ENCODE measurements at places on chromosomes 3 and 15.

GRCh38 chr15:74245342-74245931 lies 9.3 kb downstream of the CCDC33 start:
- peak; percentile 6 for DNase-seq

GRCh38 chr3:124552224-124552623 lies 178.0 kb upstream of the UMPS start:
- no peak for DNase-seq

DNA sequence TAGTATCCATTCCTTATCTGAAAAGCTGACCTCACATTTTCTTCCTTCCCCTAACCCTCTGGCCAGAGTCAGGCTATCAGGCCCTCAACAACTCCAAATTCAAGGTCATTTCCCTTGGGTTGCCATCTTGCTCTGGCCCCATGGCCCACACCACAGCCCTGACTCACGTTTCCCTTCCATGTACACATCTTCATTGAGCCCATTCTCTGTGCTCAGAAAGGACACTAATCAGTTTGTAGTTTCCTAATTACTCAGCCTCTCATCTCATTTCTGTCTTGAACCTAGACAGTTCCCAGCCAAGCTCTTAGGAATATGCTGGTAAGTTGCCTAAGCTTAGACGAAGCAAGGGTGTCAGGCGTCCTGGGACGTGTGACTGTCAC lies 14.9 kb downstream of the TGM5 start:
- DNase-seq = no peak

DNA sequence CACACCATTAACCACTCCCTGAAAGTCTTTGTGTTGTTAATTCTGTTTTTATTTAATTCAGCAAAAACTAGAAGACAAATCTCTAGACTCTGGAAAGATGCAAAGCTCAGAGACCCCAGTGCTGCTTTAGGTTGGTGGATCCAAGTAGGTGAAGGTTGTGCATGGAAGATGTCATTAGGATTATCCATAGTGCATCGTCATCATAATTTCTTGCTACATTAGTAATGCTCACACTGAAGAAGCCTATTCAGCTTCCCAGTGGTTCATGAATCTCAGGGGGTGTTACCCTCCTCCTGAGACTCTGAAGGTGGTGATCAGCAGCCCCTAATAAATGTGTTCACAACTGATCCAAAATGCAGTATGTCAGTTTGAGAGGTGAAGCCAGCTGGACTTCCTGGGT lies 272.8 kb downstream of the CD47 start:
- no peak for DNase-seq

DNA sequence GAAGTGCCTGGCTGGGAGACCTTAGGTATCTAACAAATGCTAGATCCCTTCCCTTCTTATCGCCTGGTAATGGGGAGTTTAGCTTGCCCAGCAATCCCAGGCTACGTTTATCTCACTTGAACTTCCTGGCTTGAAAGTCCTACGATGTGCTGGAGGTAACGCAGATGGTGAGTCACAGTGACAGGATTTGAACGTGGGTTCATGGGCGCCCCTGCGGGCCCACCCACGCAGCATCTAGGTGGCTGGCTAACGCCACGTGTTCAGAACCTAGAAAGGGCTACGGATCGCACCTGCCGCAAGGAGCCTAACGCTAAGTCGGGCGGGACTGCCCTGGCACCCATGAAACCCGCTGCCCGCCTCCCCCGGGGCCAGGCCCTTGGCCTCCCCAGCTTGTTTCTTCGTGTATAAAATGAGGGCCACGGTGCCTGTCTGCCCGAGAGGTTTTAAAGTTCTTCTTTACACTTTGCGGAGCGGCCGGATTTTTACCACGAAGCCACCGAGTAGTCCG lies 600 bp upstream of the USP3 start:
- DNase-seq = peak; percentile 76

GRCh38 chr3:109685084-109686079 lies 348.0 kb upstream of the DPPA4 start:
- no peak for DNase-seq

DNA sequence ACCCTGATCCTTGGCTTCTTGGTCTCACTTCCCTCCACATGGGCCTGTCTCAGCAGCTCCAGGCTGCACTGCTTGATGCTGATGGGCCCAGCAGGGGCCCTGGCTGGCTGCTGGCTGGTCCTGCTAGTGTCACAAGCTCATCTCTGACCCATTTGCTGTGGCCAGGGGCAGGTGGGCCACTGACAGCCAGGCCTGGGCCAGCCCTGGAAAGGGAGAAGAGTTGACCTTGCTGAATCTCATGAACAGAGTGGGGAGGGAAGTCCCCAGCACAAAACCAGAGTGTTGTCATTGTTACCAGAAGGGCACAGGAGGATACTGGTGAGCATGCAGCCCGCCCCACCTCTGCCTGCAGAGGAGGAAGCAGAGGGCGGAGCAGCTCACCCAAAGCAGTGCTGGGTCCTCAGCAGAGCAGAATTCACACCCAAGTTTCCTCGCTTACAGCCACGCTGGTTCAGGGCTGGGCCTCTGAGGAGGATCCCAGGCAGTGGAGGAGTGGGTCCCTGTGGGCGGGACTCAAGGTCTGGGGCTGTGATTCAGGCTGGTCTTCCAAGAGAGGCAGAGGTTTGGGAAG lies 7.6 kb upstream of the KLF15 start:
- no peak for DNase-seq

- no peak for DNase-seq
These were observed 41.1 kb upstream of the UBE2E2 start for GRCh38 chr3:23161896-23162570.

- DNase-seq = no peak
These were observed 363.1 kb upstream of the PLSCR5 start for GRCh38 chr3:146968204-146968651.

DNA sequence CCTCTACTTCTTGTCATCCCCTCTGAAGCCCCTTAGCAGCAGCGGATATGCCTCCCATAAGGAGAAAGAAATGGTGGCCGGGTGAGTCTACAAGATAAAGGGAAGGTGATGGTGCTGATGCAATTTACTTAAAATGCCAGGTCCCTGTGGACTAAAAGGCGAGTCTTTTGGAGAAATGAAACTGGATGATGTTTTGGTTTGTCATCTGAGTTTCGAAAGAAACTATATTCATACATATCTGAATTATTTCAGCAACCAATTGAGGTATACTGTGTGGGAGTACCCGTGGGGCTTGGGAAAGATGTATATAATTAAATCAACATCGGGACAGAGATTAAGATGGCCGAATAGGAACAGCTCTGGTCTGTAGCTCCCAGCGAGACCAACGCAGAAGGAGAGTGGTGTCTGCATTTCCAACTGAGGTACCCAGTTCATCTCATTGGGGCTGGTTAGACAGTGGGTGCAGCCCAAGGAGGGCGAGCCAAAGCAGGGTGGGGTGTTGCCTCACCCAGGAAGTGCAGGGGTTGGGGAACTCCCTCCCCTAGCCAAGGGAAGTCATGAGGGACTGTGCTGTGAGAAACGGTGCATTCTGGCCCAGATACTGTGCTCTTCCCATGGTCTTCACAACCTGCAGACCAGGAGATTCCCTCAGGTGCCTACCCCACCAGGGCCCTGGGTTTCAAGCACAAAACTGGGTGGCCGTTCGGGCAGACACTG lies 210.6 kb upstream of the CHRM5 start:
- no peak for DNase-seq

DNA sequence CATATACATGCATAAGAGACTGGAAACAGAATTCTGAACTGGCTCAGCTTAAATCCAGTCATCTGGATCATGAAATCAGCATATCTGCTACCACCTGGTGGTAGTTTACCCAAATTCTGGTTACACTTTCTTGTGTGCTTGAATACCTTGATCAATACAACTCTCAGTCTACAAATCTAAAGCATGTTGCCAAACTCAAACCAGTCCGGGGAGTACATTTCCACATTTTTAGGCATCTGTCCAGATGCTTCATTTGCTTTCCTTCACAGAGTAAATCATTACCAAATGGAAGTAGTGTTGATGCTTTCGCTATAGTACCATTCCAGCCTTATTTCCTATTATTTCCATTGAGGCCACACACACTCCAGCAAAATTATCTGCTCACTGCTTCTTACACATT lies 126.4 kb downstream of the P2RY1 start:
- no peak for DNase-seq

DNA sequence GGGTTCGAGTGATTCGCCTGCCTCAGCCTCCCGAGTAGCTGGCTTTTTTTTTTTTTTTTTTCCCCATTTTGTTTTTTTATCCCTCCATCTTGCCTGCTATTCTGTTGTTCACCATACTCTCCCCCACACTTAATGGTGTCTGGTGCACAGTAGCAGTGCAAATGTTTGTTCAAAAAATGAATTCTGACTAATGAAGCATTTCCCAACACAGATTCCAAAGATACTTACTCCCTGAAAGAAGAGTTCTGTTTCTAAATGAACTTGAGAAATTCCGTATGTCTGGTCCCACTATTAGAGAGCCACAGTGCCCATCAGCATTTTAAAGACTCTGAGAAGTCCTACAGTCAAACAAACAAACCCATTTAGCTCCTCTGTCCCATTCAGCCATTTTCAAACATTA lies 9.5 kb downstream of the EDEM1 start:
- DNase-seq = no peak

GRCh38 chr3:40582401-40583027 lies 57.8 kb downstream of the ZNF621 start:
- no peak for DNase-seq

DNA sequence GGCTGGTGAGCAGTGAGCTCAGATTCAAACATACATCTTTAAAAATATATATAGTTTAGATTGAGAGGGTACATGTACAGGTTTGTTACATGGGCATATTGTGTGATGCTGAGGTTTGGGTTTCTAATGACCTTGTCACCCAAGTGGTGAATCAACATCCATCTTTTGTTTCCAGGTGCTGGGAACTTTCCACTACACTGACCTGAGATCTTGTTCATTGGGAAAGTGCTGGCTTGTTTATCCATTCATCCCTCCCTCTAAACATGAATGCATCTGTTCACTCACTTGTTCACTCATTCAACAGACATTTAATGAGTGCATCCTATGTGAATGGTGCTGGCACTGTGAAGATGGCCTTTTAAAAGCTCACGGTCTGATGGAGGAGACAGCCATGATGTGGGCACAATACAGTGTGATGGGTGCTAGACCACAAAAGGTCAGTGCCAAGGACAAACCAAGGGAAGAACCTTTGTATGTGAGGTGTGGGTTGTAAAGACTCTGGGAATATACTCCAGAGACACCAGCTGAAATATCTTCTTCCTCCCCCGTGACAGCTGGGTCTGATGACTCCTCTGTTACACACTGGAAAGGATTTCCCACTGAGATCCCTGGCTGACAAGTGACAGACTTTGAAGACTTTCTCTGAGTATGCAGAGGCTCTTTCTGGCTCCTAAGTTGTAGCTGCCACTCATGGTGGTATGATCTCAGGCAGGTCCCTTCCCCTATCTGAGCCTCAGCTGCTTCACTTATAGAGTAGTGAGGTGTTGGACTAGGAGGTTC lies 16.2 kb upstream of the ITGA11 start:
- no peak for DNase-seq

DNA sequence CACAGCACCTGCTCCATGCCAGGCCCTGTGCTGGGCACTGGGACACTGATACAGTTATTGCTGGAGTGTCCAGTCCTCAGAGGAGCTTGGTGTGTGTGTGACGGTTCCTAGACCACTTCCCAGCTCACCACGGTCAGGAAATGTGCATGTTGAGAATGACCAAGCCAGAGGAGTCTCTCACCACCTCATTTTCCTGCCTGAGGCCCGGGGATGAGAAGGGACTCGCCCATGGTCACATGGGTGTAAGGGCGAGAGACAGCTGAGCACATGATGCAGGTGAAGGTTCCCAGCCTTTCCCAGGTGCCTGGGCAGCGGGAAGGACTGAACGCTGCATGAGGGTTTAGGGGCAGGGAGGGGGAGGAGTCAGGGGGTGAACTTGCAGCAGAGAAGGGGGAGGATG lies 180.9 kb upstream of the TLE3 start:
- no peak for DNase-seq

DNA sequence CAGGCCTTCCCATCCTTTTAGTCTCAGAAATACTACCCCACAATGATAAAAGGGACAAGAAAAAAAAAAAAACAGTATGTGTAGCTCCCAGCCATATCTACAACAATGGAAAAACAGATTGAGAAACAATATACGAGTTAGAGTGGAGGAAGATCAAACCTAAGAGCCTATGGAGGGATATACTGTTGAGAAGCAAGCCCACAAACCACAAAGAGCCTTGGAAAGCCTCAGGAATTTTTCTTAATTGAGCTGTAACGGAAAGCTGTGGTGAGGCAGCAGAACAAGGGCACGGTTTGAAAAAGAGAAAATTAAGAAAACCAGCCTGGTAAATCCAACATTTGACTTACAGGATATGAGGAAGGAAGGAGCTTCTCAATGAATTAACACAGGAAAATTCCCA lies 21.4 kb downstream of the KPNA1 start:
- DNase-seq = no peak

DNA sequence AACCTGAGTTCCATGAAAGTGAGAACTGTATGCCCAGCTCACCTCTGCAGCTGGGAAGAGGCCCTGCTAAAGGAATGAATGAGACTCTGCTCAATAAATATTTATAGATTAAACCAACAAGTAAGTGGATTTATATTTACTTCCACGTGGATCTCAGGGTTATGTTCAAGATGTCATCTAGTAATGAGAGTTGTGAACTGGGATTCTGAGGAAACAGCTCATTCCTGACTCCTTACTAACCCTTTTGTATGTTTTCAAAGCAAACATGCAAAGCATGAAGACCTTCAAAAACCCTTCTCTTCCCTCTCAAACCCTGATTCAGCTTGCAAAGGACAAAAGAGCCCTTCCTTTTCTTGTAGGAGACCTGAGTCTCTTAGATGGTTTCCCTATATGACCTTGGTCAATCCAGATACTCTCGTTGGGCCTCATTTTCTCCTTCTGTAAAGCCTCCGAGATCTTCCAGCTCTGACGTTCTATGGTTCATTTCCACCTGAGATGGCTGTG lies 53.4 kb downstream of the LSM3 start:
- DNase-seq = no peak

DNA sequence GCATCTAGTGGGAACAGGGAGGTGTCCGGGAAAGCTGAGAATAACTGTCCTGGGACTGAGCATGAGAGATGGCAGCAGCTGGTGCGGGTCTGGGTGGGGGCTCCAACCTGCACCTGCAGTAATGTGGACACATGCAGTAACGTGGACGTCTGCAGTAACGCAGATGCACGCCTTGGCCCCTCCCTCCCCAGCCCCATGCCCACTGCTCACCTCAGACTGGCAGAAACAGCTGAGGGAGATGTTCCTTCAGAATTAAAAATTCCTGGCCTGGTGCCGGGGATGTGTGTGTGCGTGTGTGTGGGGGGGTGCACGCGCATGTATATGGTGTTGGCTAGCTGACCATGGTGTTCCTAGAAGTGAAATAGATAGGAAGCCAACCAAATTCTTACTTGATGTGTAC lies 86.7 kb upstream of the OXTR start:
- no peak for DNase-seq

- no peak for DNase-seq
These were observed 4.7 kb downstream of the ABHD5 start for GRCh38 chr3:43695443-43695842.

GRCh38 chr15:87944050-87944449 lies 312.5 kb downstream of the NTRK3 start:
- no peak for DNase-seq

- no peak for DNase-seq
These were observed 120.9 kb upstream of the PDZRN3 start for GRCh38 chr3:73745526-73746191.
